ENCODE measurements at places on chromosomes 3 and 15. TPM values are rescaled to one million over a fixed set of nuclear protein-coding genes. Genes with fewer than 3 reads are reported as not detected.

The TRH gene
- total RNA-seq: not detected

The SPRED1 gene
- total RNA-seq: 54.6 TPM

The BCHE gene
- total RNA-seq: 1.9 TPM

The B3GNT5 gene
- 9.2 TPM for total RNA-seq

DNA sequence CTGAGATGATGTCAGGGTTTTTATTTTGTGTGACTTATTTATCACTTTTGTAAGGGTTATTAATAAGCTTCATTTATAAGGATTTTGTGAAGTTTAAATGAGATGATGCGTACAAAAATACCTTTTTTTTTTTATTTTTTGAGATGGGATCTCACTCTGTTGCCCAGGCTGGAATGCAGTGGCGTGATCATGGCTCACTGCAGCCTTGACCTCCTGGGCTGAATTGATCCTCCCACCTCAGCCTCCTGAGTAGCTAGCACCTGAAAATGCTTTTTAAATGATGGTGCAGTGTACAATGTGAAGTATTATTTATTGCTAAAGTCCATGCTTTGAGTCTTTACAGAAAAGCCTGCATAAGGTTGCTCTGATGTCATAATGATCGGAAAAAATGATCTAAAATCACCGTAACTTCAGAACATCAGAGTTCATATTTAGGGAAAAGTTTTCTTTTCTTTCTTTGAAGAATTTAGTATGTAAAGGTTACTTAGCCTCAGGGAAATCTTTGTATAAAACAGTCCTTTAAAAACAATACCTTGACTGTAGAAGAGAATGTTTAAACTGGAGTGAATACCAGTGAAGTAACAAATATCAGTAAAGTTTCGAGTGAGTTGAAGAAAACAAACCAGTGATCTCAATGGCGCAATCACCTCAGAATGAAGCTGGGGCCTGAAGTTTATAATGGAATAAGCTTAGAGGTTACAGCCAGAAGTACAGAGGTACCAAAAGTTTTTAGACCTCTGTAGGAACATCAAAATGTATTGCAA is 29.7 kb downstream of the TCF12 start:
- DNase-seq: no peak

DNA sequence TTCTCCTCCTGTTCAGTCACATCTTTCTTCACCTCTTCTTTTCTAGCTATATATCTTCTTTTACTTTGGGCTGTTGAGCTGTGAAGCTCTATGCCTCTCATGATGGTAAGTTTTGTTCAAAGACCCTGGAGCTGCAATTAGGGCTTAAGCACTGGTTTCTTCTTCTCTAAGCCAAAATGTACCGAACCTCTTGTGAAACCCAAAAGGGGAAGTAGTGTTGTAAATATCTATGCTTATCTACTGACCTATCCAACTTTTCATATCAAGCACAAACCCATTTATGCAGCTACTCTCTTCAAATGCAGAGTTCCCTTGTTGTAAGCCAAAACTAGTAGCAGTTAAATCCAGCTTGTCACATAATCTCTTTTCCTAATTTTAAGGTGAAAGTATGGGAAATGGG is 123.6 kb upstream of the CD96 start:
- DNase-seq: no peak

DNA sequence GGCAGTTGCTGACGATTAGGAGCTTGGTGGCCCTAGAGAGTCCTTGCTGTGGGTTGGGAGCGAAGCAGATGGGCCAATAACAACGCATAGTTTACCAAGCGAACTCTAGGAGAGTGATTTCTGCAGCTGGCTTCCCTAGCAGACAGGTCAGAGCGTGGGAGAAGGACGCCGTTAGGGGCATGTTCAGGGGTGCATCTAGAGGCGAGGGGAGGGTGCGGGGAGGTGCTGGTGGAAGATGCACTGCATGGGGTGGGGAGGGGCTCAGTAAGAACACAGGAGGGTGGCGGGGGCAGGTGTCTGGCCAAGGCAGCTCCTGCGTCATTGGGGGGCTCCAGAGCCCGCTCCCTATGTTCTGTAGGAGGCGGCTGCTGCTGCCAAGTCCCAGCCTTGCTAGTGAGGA is 8.9 kb downstream of the APBA2 start:
- peak; percentile 55 for DNase-seq

The TLNRD1 gene
- 24.4 TPM for total RNA-seq

- peak; percentile 37 for DNase-seq
Measured at GRCh38 chr15:77856705-77857346, 220.7 kb downstream of the TBC1D2B start.

- no peak for DNase-seq
Measured at GRCh38 chr3:13332740-13333139, 87.4 kb downstream of the NUP210 start.

DNA sequence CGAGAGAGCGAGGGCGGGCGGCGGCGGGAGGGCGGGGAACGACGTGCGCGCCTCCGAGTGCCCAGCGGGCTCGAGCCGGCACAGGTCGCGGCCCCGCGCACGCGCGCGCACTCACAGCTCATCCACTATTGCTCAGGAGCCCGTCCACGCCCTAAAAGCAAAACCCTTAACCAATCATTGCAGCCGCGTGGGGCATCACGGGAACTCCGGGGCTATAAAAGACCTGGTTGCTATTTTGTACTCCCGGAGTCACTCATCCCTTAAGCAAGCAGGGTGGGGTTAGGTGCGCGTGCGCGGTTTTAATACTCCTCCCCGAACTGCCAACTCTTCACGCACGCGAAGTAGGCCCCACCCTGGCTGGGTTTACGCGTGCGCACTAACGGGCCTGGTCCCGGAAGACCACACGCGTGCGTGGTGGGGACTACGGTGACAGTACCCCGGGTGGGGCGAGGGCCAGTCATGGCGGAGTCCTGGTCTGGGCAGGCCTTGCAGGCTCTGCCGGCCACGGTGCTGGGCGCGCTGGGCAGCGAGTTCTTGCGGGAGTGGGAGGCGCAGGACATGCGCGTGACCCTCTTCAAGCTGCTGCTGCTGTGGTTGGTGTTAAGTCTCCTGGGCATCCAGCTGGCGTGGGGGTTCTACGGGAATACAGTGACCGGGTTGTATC is at the start of the genes RHOA and TCTA:
Gene RHOA, minus strand, starts transcription at position 9 of the 664 bp plus-strand sequence. CDS start 36,387 bp downstream, outside the sequence.
Gene TCTA, plus strand, starts transcription at position 456 of the 664 bp plus-strand sequence. Its CDS starts 4 bp downstream, at position 460.
- DNase-seq: peak; percentile 100

The PGBD4 gene
- total RNA-seq: 1.7 TPM

The GOLGA8S gene
- 1.4 TPM for total RNA-seq

DNA sequence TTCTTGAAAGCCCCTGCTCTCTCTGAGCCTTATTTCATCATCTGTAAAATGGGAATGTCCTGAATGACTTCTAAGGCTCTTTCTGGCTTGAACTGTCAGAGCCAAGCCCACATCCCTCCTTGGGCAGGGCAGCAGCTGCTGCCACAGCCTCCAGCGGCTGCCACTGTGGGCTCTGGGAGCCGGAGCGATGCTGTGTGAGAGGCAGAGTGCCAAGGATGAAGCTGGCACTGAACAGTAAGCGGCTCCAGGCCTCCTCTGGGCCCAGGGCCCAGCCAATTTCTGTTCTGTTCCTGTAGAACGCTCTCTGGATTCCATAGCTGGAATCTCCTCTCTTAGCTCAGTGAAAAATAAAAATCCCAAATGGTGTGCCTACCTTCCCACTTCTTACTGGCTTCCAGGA is 4.4 kb downstream of the CPLX3 start:
- no peak for DNase-seq

GRCh38 chr3:14131134-14131533 is 6.3 kb downstream of the TMEM43 start:
- no peak for DNase-seq

DNA sequence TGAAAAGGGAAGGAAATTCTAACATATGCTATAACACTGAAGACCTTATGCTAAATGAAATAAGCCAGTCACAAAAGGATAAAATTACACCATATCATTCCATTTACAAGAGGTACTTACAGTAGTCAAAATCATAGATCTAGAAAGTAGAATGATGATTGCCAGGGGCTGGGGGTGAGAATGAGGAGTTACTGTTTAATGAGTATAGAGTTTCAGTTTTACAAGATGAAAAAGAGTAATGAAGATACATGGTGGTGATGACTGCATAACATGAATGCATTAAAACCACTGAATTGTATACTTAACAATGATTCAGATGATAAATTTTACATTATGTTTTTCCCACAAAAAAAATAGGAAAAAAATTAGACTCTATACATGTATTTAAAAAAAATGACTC is 152.6 kb downstream of the SCAPER start:
- no peak for DNase-seq

DNA sequence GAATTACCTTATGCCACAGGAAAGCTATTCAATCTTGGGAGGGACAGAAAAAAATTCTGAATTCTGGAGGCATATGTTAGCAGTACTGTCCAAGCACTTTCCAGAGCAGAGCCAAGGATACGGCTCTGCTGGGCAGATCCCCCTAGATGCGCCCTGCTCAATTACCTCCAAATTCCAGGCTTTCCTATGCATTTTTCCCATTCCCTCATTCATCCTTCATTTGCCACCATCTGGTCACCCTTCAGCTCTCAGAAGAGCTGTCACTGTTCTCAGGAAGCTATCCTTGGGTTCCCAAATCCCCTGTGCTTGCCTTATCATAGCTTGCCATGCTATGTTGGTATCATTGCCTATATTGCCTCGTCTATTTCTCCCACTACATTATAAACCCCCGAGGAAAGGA is 45.2 kb downstream of the RYK start:
- DNase-seq: no peak

- DNase-seq: no peak
Measured at GRCh38 chr3:877001-877400, 215.8 kb upstream of the CNTN6 start.

DNA sequence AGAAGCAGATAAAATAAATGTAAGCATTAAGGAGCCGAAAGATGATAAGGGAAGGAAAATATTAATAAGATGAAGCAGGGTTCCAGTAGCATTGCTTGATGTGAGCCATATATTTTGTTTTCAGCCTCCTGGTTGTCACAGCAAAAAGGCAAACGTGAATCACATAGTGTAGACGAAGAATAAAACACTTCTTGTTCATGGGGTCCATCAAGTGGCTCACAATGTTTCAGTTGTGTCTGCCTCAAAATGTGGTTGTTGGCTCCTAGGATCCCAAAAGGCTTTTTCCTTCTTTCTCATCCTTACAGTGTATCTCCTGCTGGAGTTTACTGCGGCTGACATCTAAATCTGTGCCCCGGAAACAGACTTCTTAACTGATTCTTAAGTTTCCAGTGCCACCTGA is 195.1 kb downstream of the GHSR start:
- DNase-seq: no peak

- no peak for DNase-seq
Measured at GRCh38 chr3:28467414-28467813, 118.8 kb upstream of the AZI2 start.

The XIRP1 gene
- not detected for total RNA-seq

The PLA2G4D gene
- not detected for total RNA-seq

DNA sequence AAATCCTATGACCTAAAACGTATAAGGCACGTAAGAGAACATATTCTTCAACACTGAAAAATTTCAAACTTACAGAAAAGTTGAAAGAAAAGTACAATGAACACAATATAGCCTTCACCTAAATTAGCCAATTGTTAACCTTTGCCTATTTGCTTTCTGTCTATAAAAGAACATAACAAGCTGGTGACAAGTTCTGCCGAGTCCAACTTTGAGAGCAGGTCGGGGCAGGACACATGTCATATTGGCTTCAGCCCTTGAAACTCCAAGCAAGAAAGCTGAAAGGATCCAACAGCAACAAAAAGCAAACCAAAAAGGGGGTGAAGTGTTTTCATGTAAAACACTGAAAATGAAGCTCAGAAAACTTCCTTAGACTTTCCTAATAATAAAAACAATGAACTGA is 59.1 kb downstream of the TBC1D2B start:
- DNase-seq: no peak

DNA sequence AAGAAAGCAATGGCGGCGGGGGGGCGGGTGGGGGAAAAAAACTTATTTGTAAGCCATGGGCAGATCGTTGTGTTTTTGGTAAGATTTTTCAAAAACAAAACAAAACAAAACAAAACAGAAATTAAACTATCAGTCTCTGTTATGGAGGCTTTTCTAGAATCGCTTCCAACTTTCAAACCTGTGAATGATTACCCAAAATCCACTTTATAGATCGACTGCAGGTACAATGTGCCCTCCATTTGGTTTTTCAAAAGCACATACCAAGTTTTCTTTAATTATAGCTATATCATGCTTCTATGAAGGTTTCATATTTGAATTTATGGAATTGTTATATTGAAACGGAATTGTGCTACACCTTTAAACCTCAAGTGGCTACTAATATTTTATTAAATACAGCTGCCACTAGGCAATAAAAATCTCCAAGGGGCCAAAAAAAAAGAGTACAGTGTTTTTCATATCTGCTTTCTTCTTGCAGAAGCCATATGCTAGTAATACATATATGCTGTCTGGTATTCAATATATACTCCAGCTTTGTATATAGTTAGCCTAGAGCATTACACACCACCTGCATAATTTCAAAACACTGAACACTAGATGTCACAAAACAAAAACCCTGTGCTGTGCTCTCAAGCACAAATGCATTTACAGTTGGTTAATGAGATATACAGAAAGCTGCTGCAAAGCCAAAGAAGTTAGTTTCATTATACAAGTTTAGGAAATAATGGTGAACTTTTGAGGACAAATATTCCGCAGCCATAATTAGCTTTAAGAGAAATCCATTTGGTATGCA is 683.8 kb upstream of the NR2F2 start:
- DNase-seq: no peak

- no peak for DNase-seq
Measured at GRCh38 chr15:89936051-89936785, 23.5 kb upstream of the ARPIN start.

The C2CD4A gene
- 0.19 TPM for total RNA-seq

DNA sequence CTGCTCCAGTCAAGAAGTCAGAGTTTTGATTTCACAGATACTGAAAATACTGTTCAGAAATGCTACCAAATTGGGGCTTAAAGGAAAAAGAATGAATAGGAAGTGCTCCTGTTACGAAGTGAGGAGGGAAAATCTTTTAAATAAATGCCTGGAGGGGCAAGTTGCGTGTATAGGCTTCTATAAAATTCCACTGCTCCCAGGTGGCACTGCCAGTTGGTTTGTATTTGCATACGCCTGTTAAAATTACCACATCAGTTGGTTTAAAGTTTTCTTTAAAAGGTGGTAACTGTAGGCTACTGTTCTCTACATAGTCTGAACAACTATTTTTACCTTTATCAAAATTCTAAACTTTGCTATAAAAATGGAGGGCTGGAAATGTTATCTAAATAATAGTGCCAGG is 123.5 kb downstream of the DLG1 start:
- no peak for DNase-seq

GRCh38 chr3:46399557-46399956 is 7.3 kb downstream of the CCR5AS start:
- DNase-seq: no peak

- no peak for DNase-seq
Measured at GRCh38 chr3:180229113-180229512, 192.4 kb upstream of the PEX5L start.

- no peak for DNase-seq
Measured at GRCh38 chr3:120457827-120458226, 7.0 kb upstream of the FSTL1 start.

The CACNA2D2 gene
- total RNA-seq: 2.7 TPM

GRCh38 chr3:88311826-88312225 is 162.1 kb downstream of the C3orf38 start:
- no peak for DNase-seq
